AG08395 (cell line): ENCODE measurements at places on chromosomes 6 and 20.

DNA sequence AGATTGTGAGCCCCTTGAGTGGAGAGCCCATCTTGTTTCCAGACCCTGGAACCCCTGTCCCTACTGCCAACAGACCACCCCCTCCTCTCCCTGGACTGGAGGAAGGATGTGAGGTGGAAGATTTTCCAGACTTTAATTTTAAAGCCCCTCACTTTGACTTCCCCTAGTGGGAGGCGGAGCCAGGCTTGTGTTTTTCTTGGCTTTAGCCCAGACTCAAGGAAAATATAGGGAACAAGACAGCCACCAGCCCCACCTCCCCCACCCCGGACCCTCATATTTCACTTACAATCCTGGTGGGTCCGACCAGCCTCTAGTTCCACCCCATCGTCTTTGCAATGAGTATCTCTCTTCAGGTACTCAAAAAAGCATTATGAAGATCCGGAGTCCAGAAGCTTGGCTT lies 40.8 kb downstream of the NCR2 start:
- no peak for DNase-seq

DNA sequence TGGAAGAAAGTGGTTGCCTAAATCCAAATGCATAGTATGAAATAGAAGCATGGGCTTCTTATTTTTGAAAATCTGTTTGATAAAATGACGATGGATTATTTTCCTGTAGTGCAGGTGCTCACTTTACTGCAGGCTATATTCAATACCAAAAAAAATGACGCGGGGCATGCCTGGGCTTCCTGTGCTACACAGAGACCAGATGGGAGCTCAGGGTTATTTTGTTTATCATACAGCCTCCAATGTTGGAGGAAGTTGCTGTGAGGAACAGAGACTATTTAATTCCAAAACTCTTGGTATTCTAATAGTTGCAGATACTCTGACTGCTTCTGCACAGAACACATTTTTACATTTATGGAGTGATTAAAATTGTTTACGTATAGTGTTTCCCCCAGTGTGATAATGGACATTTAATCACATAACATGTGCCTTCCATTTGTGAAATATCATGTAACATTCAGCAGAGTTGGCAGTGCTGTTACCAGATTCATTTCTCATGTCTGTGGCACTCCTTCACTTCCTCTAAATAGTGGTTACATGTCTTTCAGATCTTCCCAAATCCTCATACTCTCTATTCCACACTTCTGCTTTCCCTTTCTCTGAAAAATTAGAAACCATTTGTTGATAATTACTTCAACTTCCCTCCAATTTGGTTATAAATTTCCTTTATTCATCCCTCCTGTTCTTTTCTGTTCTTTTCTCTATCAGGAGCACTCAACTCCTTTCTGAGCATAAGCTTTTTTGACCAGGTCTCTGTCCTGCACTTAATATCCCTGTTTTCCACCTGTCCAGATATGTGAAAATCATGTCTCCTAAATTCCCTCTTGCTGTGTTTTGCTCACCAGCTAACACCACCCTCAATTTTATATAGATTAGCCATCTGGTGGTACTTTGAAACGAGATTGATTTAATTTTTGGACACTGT lies 121.6 kb downstream of the ADGRB3 start:
- DNase-seq, result no peak

DNA sequence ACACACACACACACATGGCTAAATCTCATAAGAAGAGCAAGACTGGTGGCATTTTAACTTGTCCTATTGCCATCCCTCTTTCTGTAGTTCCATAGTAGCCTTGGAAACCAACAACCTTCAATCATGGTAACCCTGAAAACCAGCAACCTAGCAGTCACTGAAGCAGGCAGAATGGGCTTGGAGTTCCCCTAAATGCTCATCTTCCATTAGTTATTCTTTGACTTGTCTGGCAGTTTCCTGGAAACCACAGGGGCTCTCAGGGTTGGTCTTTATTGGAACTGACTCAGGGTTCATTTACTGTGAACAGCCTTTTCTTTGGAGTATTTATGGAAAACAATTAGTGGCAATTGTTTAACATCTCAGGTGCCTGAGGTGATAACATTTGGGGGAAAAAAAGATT lies 19.4 kb upstream of the BRPF3 start:
- DNase-seq, result no peak

DNA sequence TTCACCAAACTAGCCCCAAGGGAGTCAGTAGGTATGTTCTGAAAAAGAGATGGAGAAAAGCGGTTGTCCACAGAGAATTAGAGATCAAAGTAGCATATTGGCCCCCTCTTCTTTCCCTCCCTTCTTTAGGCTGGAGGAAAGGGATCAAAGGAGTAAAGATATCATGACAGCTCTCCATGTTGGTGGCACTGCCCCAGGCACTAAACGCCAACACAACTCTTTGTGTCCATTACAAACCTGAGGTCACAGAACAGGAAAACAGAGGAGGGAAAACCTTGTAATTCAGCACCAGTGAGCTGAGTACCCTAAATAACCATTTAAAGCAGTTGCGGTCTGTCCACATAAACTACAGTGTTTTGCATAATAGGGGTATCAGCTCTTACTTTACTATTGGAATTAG lies 113.0 kb upstream of the TFAP2D start:
- DNase-seq, result no peak

GRCh38 chr6:160398674-160399271 lies 50.6 kb downstream of the SLC22A3 start:
- no peak for DNase-seq

- no peak for DNase-seq
Observed at GRCh38 chr20:2612073-2612472, 40.4 kb upstream of the NOP56 start.

DNA sequence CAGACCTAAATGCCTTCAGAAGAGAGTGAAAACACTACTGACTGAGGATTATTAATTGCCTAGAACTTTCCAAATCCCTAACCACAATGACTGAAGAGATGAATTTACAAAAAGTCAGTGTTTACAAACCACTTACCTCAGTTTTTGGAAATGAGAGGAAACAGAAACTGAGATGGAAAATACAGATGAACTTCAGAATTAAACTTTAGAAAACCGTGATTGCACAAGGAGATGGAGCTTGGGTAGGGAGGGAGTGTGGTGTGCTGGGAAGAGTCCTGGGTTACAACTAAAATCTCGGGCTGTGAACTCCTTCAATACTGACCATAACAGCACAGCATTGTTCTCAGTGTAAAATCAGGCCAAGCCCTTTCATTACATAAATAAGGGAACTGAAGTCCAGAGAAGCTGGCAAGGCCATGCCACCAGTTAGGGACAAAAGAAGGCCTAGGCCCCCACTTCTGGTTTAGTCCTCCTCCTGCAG lies 4.0 kb downstream of the ELMO2 start:
- peak; percentile 24 for DNase-seq

DNA sequence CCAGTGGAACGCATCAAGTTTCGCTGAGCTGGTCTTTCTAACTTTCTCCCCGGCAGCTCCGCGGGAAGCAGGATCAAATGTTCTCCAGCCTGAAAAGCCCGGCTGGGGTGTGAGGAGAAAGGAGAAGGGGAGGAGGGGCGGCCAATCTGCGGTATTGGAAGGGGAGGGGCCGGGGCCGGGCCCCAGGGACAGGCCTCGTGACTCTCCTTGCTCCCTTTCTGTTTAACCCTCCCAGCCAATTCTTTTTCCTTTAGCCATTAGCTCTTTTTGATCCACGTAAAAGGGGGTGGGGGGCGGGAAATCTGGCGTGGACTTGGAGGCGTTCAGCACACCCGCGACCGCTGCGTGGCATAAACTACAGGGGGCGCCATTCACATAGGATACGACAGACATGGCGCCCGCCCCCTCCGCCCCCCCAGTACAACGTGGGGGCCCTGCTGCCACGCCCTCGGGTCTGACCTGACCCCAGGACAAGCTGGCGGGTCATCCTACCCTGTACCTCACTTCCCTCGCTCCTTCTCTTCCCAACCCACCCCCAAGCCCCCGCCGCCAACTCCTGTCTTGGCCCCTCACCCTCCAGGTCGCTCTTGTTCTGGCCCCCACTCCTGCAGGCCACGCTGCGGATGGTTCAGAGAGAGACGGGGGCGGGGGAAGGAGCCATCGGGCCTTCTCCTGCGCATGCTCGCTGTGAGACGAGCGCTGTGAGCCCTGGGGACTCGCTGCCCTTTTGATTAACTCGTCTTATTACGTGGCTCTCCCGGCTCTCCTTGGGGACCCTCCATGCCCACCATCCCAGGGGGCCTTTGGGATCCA lies 7.8 kb upstream of the MDGA1 start:
- peak; percentile 94 for DNase-seq

- no peak for DNase-seq
Observed at GRCh38 chr6:157049133-157049532, 272.0 kb downstream of the ARID1B start.

- peak; percentile 93 for DNase-seq
Observed at GRCh38 chr6:35318196-35319171, 20.9 kb downstream of the DEF6 start.

DNA sequence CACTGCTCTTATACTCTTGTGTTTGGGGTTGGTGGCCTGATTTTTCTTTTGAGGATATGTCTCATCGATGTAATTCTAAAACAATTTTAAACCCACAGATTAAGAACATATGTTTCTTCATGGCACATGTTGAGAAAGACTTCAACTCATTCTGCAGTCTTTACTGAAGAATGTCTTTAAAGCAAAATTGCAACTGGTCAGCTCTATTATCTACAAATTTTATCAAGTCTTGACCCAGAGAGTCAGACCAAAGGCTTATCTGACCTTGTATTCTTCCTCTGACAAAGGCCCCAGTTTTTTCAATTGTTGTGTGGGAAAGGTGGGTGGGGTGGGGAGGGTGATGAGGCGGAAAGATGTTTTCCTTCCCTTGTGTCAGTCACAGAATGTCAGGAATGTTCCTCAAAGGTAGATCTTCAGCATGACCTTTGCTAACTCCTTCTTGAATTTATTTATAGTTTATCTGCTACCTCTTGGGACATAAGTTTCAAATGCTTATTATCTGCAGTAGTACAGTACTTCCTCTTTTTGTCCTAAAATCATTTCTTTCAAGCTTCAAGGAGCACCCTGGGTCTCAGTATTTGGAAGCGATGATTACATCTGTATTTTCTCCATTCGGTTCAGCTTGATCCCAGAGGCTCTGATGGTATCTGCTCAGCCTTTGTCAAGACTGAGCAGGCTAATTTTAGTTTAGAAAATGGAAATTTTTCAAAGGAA lies 63.2 kb upstream of the TIAM2 start:
- DNase-seq, result peak; percentile 60

DNA sequence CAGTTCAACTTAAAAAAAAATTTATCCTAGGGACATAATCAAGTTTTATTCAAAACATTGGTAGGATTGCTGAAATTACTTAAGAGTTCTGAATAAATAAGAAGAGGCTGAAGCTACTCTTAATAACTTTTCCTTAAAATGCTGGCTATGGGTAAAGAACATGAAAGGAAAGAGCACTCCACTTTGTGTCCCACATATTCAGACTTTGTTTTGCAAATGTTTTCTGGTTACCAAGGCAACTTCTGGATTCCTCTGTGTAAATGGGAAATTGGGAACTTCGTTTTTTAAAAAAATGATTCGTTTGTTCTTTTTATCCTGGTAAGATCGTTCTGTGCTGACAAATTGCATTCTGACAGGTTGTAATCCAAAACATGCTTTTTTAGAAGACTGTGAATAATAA lies 115.0 kb downstream of the KIF6 start:
- peak; percentile 20 for DNase-seq

- DNase-seq, result no peak
Observed at GRCh38 chr6:79981652-79982051, 22.8 kb upstream of the TTK start.

GRCh38 chr6:33207552-33208090 lies 679 bp upstream of the RING1 start:
- DNase-seq, result peak; percentile 61

DNA sequence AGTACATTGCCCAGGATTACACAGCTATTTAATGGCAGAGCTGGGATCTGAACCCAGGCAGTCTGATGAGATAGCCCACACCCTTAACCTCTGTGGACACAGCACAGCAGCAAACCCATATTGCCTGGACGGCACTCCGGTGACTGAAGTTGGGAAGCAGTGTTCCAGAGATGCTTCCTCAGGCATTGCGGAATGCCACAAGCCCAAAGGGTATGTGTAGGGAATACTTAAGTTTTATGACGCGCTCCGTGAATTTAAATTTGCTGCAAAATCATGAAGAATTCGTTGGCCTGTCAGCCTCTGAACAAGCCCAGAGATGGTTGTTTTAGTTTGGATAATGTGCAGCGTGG lies 46.4 kb downstream of the PSMG4 start:
- DNase-seq, result no peak

DNA sequence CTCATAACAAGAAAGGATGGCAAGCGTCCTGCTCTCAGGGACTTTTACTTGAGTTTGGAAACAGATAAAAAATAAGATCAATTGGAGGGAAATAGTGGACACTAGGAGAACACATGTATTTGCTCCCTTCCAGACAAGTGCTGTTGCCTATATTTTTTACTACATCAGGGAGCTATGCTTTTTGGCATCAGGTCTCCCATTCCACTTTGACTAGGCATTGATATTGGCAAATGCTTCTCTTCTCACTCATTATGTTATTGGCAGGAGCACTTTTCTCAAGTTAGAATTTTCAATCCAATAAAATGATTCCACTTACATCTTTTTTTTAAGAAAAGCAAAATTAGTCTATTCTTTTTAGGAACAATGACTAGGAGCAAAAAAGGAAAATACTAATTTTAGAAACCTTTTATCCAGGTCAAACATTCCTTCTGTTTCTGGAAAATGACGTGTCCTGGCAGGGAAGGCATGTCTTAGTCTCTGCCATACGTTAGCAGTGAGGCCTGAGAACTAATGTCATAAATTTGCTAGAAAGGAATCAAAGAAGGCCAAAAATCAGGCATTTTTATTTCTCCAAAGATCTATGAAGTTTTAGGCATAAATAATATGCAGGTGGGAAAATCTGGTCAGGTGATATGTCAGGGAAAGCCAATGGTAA lies 21.4 kb downstream of the BCAS1 start:
- no peak for DNase-seq

DNA sequence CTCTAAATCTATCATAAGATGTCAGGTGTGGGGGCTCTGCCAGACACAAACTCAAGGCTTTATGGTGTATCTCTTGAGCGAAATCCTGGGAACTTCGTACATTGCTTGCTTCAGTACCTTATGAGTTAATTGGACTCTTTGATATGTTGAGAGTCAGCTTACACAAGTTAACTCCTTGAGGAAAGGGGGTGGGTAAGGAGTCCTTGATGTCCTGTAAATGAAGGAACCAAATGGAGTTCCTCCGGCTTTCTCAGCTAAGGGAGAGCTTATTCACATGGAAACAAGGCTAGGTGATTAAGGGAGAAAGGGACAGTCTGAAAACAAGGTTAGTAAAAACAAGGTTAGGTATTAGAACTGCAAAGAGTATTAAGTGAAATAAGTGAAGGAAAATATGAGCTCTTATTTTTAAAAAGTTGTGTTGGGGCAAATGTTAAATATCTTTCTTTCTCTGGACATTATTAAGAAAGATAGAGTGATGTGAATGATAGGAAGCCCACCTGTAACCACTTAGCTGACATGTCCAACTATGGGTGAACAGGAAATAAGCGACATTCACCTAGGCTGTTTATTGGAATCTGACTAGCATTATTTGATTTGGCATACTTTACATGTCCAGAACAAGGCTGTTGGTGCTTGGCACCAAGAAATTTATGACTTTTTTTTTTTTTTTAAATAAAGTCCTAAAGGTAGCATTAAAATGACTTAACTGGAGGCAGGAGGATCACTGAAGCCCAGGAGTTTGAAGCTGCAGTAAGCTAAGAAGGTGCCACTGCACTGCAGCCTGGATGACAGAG lies 26.5 kb downstream of the GTF2H5 start:
- no peak for DNase-seq

- peak; percentile 74 for DNase-seq
Observed at GRCh38 chr6:148538261-148539190, 195.9 kb downstream of the SASH1 start.
